ENCODE measurements at places on chromosomes 12 and 14.

DNA sequence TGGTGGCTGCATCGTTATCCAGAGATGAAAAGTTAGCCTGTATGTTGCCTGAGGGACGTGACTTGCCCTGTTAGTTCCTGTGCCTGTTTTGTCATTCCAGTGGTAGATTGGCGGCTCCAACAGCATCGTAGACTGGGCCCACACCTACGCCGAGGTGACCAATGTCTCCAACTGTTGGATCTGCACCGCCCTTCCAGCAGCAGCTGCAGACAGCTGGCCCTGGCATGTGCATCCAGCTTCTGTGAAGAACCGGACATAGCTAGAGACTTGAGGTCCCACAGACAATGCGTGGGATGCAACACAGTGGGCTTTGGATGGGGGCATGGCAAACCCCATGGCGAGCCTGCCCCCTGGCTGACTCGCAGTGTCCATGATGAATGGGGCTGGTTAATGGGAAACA, 93.0 kb upstream of the TMPO start:
- no peak for DNase-seq

DNA sequence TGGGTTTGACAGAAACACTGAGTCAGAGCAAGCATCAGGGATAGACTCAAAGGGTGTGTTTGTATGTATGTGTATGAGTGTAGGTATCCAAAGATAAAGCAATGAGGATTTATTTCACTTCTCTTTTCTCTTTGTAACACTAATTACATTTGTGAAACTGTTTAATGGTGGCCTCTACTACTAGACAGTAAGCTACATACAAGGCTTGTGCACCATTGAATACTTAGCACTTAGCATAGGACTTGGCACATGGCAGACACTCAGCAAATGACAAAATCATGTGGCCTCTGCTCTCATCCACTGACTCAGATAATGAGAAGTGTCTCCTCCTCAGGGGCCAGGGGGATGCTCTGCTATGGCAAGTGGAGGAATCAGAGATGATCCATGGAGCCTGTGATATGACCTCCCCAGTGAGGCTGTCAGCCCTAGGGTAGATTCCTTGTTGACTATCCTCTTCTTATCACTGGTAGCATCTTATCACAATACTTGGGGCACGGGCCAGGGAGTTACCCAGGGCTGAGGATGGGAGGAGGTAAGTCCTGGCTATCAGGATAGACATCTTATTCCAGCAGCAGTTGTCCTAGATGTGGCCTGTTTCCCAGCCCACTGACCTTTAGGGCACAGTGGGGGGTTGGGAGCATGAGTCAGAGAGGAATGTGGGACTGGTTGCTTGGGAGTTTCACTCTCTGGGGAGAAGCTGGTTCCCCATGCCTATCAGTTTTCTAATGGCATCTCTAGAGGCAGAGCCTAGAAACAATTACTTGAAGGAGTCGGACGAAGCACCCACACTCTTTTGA, 71.2 kb upstream of the HOXC13 start:
- DNase-seq, result no peak

DNA sequence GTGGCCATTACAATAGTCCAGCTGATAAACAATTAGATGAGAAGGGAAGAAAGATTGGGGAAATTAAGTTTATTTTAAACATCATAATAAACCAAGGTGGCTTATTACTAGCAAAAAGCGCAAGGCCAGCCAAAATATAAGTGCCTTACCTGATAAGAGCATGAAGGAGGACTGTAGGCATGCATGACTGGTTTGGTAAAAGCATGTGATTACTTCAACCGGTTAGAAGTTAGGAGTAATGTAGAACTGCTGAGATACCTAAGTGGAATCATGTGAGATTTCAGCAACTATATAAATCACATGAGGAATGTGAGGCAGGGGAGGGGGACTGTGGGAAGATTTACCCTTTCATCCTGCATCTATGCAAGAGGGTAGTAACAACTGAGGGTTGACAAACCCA, 59.7 kb upstream of the CCDC196 start:
- DNase-seq, result no peak

DNA sequence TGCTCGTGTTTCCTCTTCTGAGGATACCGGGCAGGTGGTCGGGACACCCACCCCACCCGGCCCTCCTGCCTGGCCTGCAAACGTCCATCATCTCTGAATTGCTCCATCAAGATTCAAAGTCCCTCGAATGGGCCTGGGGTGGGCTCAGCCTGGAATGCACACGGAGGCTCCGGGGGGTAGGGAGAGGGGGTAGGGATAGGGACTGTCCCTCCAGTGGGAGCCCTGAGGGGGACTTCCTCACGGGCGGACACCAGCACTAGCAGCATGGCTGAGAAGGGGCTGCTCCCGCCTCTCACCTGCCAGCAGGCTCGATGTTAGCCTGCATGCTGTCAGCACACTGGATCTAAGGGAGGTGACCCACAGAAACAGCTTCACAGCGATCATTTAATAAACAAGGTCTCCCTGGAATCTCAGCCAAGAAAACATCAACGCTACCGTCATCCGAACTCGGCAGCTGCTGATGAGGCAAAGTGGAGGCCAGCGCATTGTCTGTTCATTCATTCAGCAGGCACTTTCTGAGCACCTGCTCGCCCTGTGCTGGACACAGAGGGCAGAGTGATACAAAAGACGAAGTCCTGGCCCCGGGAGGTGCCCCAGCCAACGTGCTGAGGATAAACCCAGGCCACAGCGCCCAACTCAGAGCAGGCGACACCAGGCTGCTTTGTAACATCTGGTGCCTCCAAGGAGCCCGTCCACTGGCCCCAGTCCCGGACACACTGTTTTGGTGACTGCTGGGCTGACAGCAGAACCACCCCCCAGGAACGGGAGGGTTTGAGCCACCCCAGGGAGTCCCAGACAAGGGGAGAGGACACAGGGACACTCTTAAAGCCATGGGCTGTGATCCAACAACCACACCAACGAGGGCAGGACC, 6.3 kb downstream of the TMEM179 start:
- DNase-seq, result no peak

DNA sequence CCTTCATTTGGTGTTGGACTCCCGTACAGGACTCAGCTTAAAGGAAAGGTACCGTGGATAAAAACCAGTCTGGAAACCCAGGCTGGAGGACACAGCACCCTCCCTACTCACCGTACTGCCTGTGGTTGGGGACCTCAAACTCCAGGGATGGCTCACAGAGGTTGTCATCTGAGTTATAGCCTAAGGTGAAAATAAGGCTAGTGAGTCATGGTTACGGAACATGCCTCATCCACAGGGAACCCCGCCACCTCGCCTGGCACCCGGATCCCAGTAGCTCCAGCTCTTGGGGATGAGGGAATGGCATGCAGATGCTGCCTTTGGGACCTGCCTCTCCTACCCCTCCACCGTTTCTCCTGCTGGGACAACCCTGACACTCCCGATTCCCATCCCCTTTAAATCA, 36.8 kb upstream of the GPR68 start:
- DNase-seq, result no peak
